ENCODE measurements at places on chromosomes 7 and 10. TPM values are rescaled to one million over a fixed set of nuclear protein-coding genes. Genes with fewer than 3 reads are reported as not detected.

DNA sequence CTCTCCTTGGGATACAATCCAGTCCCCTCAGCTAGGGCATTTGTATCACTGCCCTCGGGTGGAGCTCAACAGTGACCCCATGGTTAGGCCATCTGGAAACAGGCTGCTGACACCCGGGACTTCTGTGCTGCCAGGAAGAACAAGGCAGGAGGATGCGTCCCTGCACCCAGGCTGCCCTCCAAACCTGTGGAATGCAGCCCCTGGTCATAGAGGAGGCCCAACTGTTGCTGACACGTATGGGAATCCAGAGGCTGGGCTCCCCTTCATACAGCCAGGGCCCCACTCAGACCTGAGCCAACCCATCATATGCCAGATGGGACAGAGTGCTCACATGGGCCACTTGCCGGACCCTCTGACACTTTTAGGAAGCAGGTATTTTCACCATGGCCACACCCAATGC lies 45.5 kb upstream of the SRGN start:
- DNase-seq, result no peak

- no peak for DNase-seq
These were observed 661.5 kb downstream of the MAGI2 start for GRCh38 chr7:78792006-78792405.

The NKX1-2 gene
- total RNA-seq, result not detected

GRCh38 chr10:133276435-133277201 lies at the start of gene ADAM8:
Gene ADAM8 (minus strand): TSS chr10:133276868. CDS start chr10:133276817, 51 bp downstream.
- no peak for DNase-seq

The PIK3CG gene
- total RNA-seq, result 12.1 TPM

DNA sequence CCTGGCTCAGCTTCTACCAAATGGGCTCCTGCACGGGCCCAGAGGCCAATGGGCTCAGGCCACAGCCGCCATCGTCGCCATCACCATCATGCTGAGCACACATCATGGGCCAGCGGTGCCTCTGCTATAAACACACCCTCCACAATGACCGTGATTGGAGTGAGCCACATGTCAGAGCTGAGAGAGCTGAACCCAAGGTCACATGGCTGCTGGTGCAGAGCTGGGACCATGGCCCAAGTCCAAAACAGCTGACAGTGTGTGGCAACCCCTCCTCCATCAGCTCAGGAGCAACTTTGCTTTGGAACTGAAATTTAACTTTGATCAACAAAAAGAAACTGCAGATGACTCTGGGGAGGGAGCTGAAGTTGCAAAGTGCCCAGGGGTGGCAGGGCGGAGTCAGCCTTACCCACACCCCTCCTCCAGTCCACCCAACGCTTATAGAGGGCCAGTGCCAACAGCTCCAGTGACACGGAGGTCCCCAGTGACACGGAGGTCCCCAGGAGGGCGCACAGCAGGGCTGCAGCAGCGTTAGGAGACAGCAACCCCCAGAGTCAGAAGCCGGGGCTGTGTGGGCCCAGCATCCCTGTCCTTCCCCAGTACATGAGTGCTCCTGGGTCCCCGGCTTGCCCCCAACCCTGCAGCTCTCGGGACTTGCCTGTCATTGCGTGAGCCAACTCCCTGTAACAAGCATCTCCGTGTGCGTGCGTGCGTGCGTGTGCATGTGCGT lies 249.6 kb downstream of the ELFN1 start:
- DNase-seq, result no peak

- DNase-seq, result no peak
These were observed 9.3 kb downstream of the CHST12 start for GRCh38 chr7:2412587-2413201.

- DNase-seq, result no peak
These were observed 98.2 kb downstream of the CALN1 start for GRCh38 chr7:72313906-72314305.

DNA sequence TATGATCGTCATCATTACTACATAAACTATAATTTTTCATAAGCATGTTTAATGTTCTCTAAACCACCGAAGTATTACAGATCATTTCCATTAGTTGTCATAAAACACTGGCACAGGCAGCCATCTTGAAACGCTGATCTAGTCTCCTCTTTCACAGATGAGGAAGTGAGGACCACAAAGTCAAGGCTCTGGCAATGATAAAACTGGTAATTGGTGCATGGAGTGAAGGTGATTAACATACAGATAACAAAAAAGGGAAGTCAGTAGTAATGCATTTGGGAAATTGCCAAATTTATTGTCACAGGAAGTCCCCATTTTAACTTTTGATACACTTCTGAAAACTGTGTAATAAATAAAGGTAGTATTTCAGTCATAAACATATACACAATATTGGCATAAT lies 49.3 kb downstream of the FBXL13 start:
- DNase-seq, result no peak

- no peak for DNase-seq
These were observed 61.9 kb upstream of the TNS3 start for GRCh38 chr7:47643716-47644400.

DNA sequence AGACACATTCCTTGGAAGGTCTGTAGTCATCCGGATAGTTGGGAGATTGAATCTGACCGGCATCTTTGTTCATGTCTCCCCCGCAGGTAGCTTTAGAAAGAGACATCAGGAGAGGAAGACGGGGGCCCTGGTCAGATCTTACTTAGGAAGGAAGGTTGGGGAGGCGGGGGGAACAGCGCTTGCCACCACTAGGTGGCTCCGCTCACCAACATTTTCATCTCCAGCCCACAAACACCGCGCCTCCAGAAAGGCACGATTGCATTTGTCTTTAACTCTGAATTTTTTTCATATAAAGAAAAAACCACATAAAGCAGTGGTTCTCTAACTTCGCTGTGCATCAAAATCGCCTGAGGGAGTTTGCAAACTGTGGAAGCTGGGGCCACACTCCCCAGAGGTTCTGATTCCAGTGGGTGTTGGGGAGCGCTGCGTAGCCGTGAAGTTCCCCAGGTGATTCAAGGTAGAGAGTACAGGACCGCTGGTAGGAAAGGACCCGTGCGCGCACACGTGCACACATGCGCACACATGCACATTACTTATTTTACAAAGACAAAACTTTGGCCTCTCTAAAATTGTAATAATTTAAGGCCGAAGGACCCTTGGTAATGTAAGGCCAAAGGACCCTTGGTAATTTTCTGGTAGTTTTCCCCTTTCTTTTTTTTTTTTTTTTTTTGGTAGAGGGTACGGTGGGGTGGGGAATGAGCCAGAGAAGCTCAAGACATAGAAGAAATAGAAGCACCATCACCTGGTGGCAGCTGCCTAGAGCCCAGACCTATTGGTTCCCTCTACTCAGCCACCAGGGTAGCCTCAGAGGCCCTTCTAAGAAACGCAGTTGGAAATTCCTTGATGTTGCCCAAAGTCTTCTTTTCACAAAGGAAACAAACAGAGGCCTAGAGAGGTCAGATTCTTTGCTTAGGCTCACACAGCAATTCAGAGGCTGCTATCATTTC lies 37.4 kb upstream of the OPALIN start:
- no peak for DNase-seq

GRCh38 chr7:99008921-99009530 lies 130.7 kb downstream of the TRRAP start:
- no peak for DNase-seq

The GPER1 gene
- 1.9 TPM for total RNA-seq

- no peak for DNase-seq
These were observed 178.8 kb downstream of the TPK1 start for GRCh38 chr7:144656965-144657517.

DNA sequence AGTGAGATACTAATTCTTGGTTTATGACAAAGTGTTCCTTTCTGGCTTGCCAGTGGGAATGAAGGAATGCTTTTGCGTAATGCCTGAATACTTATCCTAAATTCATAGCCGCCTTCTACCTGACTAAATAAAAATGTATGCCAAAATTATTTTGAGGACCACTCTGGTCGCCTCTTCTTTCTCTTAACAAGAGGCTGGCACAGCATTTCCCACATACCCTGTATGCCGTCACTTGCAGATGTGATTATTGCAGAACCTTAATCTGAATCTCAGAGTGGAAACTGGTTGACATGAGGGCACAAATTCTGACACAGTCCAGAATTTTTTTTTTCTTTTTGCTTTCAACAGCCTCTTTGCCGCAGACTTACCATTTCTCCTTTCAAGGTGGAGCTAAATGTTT lies 124.6 kb upstream of the GLCCI1 start:
- no peak for DNase-seq

DNA sequence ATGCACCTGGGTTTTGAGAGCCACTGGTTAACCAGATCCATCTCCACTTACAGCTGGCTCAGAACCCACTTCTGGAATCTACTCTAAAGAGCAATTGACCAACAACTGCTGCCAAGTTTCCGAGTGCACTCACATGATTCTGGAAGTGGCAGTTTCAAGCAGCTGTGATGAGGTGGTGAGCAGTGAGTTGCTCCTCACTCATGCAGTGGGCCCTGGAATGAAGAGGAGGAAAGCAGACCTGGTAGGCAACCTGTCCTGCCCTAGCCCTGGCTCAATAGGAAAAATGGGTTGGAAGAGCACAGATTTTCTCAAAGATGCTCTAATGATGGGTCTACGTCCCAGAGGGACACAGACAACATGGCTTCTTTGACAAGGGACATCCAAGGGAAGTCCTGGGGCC lies 70.7 kb upstream of the NPY start:
- DNase-seq, result no peak
